Cardiac muscle cell (in vitro differentiated cells and primary cell): ENCODE measurements at places on chromosomes 2 and 18. TPM values are rescaled to one million over a fixed set of nuclear protein-coding genes. Genes with fewer than 3 reads are reported as not detected.

DNA sequence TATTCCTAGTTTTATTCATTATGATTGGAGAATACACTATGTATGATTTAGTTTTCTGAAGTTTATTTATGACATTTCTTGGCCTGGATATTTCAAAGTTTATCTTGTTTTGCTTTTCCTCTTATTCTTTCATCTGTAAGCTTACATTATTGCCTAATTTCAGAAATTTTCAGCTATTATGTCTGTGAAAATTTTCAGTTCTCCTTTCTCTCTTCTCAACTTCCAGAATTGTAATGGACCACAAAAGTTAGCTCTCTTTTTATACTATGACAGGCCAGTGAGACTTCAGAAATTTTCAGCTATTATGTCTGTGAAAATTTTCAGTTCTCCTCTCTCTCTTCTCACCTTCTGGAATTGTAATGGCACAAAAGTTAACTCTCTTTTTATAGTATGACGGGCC, 97.2 kb upstream of the SCN7A start:
- H3K4me1 ChIP-seq, result no peaks in the 10 kb centered on the region
- DNase-seq, result no peak
- no peaks in the 10 kb centered on the region for H3K36me3 ChIP-seq
- no peak overlapping the region for H3K27ac ChIP-seq
- no peak overlapping the region for H3K4me3 ChIP-seq

Gene COLEC12
- total RNA-seq, result 57.5 and 61.1 TPM in 2 replicates

Gene SKA1
- 3.0 and 8.5 TPM in 2 replicates for total RNA-seq

Gene ST6GAL2
- 0.57 and 1.2 TPM in 2 replicates for total RNA-seq

DNA sequence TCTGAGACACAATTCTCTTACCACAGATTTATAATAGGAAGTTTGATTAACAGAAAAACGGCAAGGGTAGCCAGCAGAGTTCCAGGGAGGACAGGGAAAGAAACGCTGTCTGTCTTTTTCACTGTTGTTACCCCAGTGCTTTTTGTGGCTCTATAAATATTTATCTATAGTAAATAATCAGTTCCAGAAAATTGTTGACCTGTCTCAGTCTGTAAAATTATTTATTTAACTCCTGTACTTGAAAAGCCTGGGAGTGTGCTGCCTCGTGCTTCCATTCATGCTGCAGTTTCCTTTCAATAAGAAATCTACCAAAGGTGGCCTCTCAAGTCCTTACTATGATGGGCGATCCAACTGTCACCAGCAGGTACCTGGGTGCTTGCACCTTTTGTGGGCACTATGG, 102.9 kb downstream of the ETAA1 start:
- H3K4me1 ChIP-seq, result no peaks in the 10 kb centered on the region
- no peaks in the 10 kb centered on the region for H3K36me3 ChIP-seq
- no peak overlapping the region for H3K27ac ChIP-seq
- H3K27me3 ChIP-seq, result no peaks in the 10 kb centered on the region

Gene CARF
- total RNA-seq, result 12.6 and 16.2 TPM in 2 replicates

DNA sequence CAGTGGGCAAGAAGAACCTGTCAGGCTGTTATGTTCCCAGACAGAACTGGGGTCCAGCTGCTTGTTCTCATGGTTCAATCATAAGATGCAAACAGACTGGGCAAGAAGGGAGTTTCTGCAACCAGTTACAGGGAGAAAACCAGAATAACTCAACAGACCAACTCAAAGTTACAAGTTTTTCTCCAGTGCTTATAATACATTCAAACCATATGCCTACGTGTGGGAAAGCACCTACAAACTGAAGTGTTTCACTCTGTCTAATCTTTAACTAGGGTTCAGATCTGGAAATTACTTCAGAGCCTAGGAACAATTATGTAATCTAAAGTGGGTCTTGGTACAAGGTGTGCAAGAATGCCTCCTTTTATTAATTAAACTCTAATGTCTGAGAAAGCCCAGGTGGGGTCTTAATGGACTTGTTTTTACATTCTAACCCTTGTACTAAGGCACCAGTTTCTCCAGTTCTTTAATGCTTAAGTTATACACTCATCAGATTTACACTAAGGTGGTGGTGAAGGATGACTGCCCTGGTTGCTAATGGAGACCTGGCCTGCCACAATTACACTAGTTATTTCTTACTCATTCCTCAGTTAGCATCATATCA, 951.9 kb downstream of the TSN start:
- no peaks in the 10 kb centered on the region for H3K36me3 ChIP-seq
- H3K4me1 ChIP-seq, result peaks cover 4% of the 10 kb centered on the region
- no peak overlapping the region for H3K4me3 ChIP-seq
- no peak overlapping the region for H3K27ac ChIP-seq
- no peaks in the 10 kb centered on the region for H3K27me3 ChIP-seq
- no peak for DNase-seq

GRCh38 chr2:203623661-203624060, 82.8 kb upstream of the CD28 start:
- no peaks in the 10 kb centered on the region for H3K4me1 ChIP-seq
- H3K4me3 ChIP-seq, result no peak overlapping the region
- H3K36me3 ChIP-seq, result no peaks in the 10 kb centered on the region
- no peaks in the 10 kb centered on the region for H3K27me3 ChIP-seq
- H3K27ac ChIP-seq, result no peak overlapping the region

DNA sequence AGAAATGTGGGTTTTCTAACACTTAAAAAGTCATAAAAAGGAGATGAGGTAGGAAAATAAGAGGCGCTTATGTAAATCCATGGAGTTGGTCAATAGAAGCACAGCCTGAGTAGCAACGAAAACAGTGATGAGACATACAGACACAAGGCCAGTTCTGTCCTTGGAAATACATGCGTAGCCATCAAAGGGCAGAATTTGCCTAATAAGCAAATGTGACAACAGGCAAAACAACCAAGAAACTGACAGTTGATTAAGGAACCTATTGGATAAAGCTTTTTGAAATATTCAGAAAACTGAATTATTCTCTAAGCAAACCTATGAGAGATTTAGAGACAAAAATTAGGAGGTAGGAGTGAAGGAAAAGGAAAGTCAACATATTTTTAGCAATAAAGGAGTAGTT, 586.3 kb downstream of the PLCL1 start:
- DNase-seq, result no peak
- no peak overlapping the region for H3K27ac ChIP-seq
- no peak overlapping the region for H3K4me3 ChIP-seq
- no peaks in the 10 kb centered on the region for H3K4me1 ChIP-seq
- no peaks in the 10 kb centered on the region for H3K27me3 ChIP-seq
- no peaks in the 10 kb centered on the region for H3K36me3 ChIP-seq

- no peaks in the 10 kb centered on the region for H3K27me3 ChIP-seq
- no peak for DNase-seq
- no peaks in the 10 kb centered on the region for H3K4me1 ChIP-seq
- no peaks in the 10 kb centered on the region for H3K36me3 ChIP-seq
- no peak overlapping the region for H3K4me3 ChIP-seq
Observed at GRCh38 chr2:18474700-18475099, 85.8 kb downstream of the RDH14 start.

Gene CRACDL
- 0.04 and 0.06 TPM in 2 replicates for total RNA-seq

- DNase-seq, result no peak
- H3K27me3 ChIP-seq, result no peaks in the 10 kb centered on the region
- no peaks in the 10 kb centered on the region for H3K4me1 ChIP-seq
- no peak overlapping the region for H3K27ac ChIP-seq
- H3K36me3 ChIP-seq, result no peaks in the 10 kb centered on the region
Observed at GRCh38 chr2:239601880-239602279, 201.1 kb upstream of the HDAC4 start.

DNA sequence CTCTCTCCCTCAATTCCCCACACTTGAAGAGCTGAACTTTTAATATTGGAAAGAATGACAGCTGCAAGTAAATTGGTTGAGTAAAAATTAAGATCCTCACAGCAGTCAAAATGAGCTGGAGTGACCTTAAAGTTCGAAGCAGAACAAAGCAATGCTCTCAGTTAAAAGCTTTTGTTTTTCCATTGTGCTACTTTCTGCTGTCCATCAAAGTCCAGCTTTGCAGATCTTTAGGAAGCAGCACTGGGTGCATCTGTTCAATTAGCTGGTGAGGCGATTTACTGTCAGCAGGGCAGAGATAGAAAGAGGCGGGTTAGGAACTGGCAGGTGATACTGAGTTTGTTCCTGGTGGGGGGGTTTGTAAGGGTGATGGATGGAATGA, 834.8 kb downstream of the CPS1 start:
- no peak overlapping the region for H3K4me3 ChIP-seq
- H3K27ac ChIP-seq, result no peak overlapping the region
- H3K27me3 ChIP-seq, result no peaks in the 10 kb centered on the region
- H3K4me1 ChIP-seq, result peaks cover 4% of the 10 kb centered on the region

Gene TSPYL6
- total RNA-seq, result not detected in 2 replicates

DNA sequence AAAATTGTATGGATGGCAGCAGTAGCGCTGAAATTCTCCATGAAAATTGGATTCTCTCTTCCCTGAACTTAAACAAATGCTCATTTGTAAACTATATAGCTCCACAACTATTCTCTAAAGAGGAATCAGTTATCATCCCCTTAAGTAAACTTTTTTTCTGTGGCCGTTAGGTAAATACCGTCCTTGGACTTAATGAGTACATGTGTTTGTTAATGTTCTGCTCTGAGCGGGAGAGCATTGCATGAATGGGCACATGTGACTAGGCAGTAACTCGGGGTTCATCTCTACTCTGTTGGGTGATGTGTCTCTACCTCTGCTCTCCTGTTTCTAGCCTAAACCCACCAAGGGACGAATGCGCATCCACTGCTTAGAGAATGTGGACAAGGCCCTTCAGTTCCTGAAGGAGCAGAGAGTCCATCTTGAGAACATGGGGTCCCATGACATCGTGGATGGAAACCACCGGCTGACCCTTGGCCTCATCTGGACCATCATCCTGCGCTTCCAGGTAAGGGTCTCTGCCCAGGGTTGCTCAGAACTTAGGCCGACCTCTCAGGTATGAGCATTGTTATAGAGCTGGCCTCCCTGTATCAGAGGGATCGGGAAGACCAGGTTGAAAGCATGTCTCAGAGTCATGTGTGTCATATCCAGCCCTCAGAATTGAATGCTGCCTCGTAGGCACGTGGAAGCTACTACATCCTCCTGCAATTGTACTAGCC, 111.5 kb upstream of the EML6 start:
- no peak for DNase-seq
- peaks cover 55% of the 10 kb centered on the region for H3K4me1 ChIP-seq
- H3K4me3 ChIP-seq, result no peak overlapping the region
- H3K27me3 ChIP-seq, result no peaks in the 10 kb centered on the region
- peaks cover 9% of the 10 kb centered on the region for H3K36me3 ChIP-seq

Gene PTPN18
- 16.7 and 36.3 TPM in 2 replicates for total RNA-seq

DNA sequence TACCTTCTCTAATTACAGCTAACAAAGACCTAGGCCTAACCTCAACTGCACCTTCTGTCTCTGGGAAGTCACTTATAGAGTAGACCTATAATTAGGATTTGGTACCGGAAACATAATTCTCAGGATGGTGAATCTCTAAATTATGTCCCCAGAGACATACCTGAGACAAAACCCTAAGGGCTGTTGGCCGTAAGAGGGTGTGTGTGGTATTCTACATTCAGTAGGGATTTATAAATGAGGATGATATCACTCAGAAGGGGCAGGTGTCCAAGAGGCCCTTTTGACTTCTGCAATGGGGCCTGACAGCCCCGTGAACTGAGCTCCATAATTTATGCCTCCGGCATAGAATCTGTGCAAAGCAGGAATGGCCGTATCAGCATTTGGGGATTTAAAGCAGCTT, 13.5 kb upstream of the DARS1 start:
- H3K27me3 ChIP-seq, result no peaks in the 10 kb centered on the region
- no peak overlapping the region for H3K4me3 ChIP-seq
- DNase-seq, result no peak
- H3K27ac ChIP-seq, result no peak overlapping the region

Gene TDRD15
- not detected in 2 replicates for total RNA-seq

GRCh38 chr2:54149638-54150441, 34.4 kb downstream of the ACYP2 start:
- no peaks in the 10 kb centered on the region for H3K27me3 ChIP-seq
- H3K36me3 ChIP-seq, result no peaks in the 10 kb centered on the region
- no peaks in the 10 kb centered on the region for H3K4me1 ChIP-seq
- no peak overlapping the region for H3K4me3 ChIP-seq

GRCh38 chr18:22726469-22726868, 206.7 kb upstream of the RBBP8 start:
- no peaks in the 10 kb centered on the region for H3K4me1 ChIP-seq
- H3K27me3 ChIP-seq, result no peaks in the 10 kb centered on the region
- no peak overlapping the region for H3K27ac ChIP-seq
- no peaks in the 10 kb centered on the region for H3K36me3 ChIP-seq
- DNase-seq, result no peak

Gene HIBCH
- 15.4 and 15.9 TPM in 2 replicates for total RNA-seq

GRCh38 chr18:57649556-57650500, 28.2 kb upstream of the NARS1 start:
- H3K4me3 ChIP-seq, result no peak overlapping the region
- no peaks in the 10 kb centered on the region for H3K4me1 ChIP-seq
- no peak for DNase-seq
- H3K27me3 ChIP-seq, result no peaks in the 10 kb centered on the region
- H3K36me3 ChIP-seq, result no peaks in the 10 kb centered on the region

DNA sequence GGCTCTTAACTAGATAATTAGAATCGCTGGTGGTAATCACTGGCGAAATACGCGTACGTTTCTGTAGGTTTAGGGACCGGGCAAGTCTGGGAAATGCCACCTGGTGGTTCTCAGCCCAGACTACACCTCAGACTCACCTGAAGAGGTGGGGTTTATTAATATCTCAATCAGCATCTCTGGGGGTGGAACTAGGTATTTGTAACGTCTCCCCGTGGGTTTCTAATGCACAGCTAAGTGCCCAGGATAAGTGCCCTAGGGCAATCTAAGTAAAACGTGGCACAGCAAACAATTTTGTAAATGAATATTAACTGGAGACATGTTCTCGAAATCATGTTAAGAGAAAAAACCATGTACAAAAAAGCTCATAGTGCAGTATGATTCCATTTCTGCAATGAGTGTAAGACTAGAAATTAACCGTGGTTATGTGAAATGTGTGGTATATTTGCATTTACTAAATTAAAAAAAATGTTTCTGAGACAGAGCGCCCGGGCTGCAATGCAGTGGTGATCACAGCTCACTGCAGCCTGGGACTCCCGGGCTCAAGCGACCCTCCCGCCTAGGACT, 760 bp upstream of the CNOT11 start:
- peak; percentile 2 for DNase-seq
- peaks cover 10% of the 10 kb centered on the region for H3K4me1 ChIP-seq
- H3K36me3 ChIP-seq, result no peaks in the 10 kb centered on the region
- peak overlapping the region; percentile 83 for H3K27ac ChIP-seq
- H3K27me3 ChIP-seq, result no peaks in the 10 kb centered on the region

DNA sequence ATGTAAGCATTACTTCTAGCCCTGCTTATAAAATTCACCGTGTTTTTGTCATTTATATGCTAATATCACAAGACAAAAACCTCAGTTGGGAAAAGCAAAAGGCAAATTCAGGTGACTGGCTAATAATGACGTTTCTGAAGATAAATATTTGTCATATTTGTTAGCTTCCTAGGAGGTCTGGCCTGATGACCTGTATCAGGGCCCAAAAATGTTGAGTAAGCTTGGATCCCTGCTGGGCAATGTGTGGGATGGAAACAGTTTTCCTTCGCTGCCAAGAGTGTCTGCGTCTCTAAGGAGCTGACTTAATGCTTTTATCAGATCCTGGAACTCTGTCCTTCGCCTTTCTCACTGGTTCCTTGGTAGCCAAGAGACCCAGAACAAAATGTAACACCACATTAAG, 230.1 kb upstream of the PXDN start:
- no peaks in the 10 kb centered on the region for H3K27me3 ChIP-seq
- no peaks in the 10 kb centered on the region for H3K36me3 ChIP-seq
- no peak overlapping the region for H3K27ac ChIP-seq
- peaks cover 16% of the 10 kb centered on the region for H3K4me1 ChIP-seq

Gene TUBA4B
- not detected in 2 replicates for total RNA-seq

GRCh38 chr2:236826606-236827156, 257.1 kb downstream of the ACKR3 start:
- H3K4me1 ChIP-seq, result peaks cover 7% of the 10 kb centered on the region
- no peaks in the 10 kb centered on the region for H3K36me3 ChIP-seq
- H3K27ac ChIP-seq, result no peak overlapping the region
- no peak overlapping the region for H3K4me3 ChIP-seq

Gene MGAT4A
- total RNA-seq, result 3.6 and 4.1 TPM in 2 replicates
